ENCODE measurements at places on chromosomes 1 and 21.

- no peak for DNase-seq
These were observed 3.0 kb upstream of the XKR8 start for GRCh38 chr1:27956761-27957160.

- DNase-seq: no peak
These were observed 363.5 kb upstream of the ADGRL2 start for GRCh38 chr1:81437213-81437612.

- DNase-seq: no peak
These were observed 7.3 kb upstream of the FMN2 start for GRCh38 chr1:240084337-240084736.

DNA sequence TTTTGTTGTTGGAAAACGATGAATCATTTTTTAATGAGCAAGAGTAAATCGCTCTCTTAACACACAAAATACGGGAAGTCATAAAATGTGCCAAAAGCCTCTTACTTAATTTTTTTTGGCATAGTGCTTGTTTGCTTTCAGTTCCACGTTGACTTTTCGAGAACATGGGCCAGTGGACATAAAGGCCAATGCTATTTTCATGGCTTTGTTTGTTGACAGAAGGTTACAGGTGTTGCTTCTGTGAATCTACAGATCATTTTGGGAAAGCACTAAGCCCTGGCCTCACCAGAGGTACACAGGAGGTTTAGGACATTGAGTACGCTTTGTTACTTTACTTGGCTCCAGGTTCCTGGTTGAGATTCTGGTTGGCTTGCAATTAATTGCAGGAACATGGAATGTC lies 199.4 kb upstream of the HMCN1 start:
- DNase-seq: no peak
